ENCODE measurements at places on chromosomes 5 and 9. TPM values are rescaled to one million over a fixed set of nuclear protein-coding genes. Genes with fewer than 3 reads are reported as not detected.
A peak's percentile ranks its signal among the peaks of the same experiment; 100 is the strongest.

UGCG gene
- 131 TPM for total RNA-seq

ELAVL2 gene
- total RNA-seq, result 0.22 TPM

DNA sequence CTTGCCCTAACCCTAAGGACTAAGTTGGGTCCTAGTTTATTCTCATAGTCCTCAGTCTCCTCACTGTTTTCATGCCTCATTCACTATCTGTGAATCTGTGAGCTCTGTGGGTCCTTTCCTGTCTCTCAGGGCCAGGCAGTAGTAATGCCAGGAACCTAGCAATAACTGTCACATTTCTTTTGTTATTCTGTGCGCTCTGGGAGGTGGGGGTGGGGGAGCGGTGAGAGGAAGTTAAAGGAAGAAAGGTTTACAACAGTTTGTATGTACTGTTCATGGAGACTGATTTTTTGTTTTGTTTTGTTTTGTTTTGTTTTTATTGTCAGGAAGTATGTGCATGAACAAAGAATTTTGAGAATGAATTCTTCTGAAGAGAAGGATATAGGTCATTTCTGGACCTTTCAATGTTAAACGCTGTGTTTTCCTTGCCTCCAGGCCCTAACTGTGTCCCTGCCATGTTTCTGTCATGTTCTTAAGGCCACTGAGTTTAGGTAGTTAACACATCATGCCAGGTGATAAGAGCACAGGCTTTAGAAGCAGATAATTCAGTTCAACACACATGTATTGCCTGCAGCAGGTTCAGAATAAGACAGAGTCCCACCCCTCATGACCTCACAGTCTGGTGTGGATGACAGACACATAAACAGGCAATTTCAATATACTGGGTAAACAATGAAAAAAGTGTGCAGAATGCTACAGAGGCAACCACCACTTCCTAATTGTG lies 13.3 kb upstream of the FEM1C start:
- DNase-seq, result peak; percentile 86

- peak; percentile 70 for DNase-seq
These were observed 87.6 kb downstream of the ERP44 start for GRCh38 chr9:100011062-100011681.

CCDC192 gene
- total RNA-seq, result not detected

SHROOM1 gene
- total RNA-seq, result 1.4 TPM

- DNase-seq, result no peak
These were observed 4.9 kb downstream of the APBA1 start for GRCh38 chr9:69667306-69667705.

DNA sequence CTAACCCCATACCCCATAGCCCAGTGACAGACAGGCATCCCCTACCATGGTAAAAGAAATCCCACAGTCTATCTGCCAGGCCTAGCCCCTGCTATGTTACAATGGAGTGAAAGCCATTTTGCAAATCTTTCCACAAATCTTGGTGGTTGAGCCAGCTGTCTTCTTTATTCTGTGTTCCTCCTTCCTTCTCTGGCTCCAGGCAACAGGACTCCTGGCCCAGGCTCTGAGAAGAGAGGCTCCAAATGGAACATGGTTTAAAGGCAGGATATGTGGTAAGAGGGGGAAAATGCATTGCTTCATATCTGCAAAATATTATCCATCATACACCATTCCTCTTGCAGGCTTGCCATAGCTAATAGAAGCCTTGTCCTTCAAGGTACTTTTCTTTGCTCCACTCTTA lies 25.2 kb downstream of the FGF1 start:
- DNase-seq, result no peak

GRCh38 chr9:20462410-20462809 lies 159.9 kb downstream of the MLLT3 start:
- no peak for DNase-seq

GRCh38 chr9:15357050-15357653 lies 50.1 kb upstream of the TTC39B start:
- DNase-seq, result no peak

FOXD4L4 gene
- total RNA-seq, result under 0.01 TPM

PRKACG gene
- not detected for total RNA-seq

DNA sequence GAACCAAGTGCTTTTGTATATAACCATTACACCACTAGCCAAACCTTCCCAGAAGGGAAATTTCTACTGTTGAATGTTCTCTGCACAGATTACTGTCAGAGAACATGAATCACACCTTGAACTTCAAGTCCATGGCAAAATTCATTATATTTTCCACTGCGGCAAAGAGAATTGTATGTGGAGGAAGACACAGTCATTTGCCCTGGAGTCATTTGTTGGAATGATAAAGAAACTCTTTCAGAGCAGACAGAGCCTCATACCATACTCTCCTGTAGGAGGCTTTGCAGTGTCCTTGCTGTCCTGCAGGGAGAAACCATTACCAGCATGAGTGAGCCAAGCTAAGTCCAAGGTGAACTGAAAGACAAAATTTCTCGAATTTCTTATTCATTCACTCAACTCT lies 369.0 kb downstream of the ARHGEF28 start:
- DNase-seq, result no peak

DNA sequence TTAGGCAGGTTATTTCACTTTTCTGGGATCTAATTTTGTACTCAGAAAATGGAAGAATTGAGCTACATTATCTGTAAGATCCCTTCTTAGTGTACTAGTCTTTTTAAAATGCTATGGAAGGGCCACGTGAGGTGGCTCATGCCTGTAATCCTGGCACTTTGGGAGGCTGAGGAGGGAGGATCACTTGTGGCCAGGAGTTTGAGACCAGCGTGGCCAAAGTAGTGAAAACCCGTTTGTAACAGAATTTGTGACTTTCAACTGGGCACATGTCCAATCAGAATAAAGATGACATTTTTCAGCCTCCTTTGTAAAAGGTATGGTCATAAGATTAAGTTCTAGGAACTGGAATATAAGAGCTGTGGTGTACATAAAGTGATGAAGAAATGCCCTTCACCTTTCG lies 3.1 kb upstream of the RAB3C start:
- no peak for DNase-seq

DNA sequence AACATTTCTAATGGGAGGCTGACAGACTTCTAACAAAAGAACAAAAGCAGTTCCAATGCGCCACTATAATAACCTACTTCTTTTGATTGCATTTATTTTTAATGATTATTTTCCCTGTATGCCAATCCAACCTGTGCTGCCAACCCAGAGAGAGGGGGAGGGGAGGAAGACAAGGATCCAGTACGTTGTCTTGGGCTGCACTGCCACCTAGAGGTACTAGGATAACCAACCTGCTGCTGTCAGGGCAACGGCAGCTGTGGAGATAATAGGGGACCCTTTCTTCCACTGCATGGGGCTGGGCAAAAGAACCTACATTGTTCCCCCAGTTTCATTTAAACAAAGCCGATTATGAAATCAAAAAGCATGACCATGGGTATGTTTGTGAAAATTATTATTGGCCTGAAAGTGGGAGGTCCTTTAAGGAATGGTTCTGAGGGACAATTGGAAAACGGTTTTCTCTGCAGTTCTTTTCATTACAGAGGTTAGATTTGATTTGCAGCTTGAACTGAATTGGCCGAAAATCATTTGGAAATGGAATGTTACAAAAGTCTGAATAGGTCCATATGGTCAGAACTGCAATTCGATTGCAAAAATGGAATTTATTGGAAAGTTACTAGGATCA lies 101.3 kb downstream of the RASEF start:
- DNase-seq, result peak; percentile 89

GRCh38 chr5:97229688-97230285 lies 46.7 kb upstream of the RIOK2 start:
- DNase-seq, result peak; percentile 17

- no peak for DNase-seq
These were observed 607.2 kb upstream of the WWC1 start for GRCh38 chr5:167684251-167684650.

DNA sequence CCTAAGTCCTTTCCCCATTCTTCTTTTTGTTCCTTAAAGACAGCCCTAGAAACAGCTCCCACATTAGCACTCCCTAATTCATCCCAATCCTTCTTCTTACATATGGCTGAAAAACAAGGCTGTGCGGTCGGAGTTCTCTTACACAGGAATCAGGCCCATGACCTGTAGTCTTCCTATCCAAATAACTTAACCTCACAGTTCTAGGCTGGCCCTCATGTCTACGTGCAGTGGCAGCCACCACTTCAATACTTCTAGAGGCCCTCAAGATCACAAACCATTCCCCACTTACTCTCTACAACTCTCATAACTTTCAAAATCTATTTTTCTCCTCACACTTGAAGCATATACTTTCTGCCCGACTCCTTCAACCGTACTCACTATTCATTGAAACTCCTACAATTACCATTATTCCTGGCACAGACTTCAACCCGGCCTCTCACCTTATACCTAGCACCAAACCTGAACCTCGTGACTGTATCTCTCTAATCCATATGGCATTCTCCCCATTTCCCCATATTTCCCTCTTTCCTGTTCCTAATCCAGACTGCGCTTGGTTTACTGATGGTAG lies 59.3 kb downstream of the RAPGEF6 start:
- DNase-seq, result no peak

DNA sequence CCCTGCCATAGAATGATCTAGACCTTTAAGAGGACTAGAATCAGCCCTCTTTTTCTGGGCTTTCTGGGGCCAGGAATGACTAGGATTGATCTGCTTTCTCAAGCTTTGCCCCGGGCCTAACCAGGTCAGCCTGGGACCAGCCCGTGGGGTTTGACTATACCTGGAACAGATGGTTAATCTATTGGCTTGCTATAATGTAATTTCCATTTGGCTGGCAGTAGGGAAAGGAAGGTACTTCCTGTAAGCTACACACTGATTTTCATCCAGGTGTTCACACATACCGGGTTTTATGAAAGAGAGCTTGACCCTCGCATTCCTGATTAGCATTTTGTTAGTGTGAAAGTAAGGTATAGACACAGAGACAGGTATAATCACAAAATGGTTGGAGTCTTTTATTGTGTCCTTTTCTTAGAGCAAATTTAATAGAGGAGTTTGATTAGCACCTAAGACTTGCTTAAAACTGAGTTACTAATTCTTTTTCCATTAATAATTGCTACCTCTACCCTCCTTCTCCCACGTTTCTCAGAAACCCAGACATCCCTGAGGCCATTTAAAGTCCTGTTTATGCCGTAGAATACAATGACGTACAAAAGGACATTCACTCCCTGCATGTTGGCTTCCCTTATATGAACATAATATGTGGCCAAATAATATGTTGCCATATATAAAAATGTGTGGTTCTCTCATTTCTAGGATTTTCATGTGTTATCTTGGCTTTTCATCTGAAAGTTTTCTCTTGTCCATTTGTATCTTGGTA lies 17.3 kb downstream of the LNPEP start:
- no peak for DNase-seq

BNC2 gene
- total RNA-seq, result 6.5 TPM

- peak; percentile 69 for DNase-seq
These were observed 13.7 kb upstream of the PRELID2 start for GRCh38 chr5:145848854-145849253.

- peak; percentile 2 for DNase-seq
These were observed 4.1 kb upstream of the KCNMB1 start for GRCh38 chr5:170393235-170393634.

GRCh38 chr5:72009280-72009679 lies 98.0 kb upstream of the MAP1B start:
- DNase-seq, result no peak

NRG2 gene
- 0.20 TPM for total RNA-seq

DNA sequence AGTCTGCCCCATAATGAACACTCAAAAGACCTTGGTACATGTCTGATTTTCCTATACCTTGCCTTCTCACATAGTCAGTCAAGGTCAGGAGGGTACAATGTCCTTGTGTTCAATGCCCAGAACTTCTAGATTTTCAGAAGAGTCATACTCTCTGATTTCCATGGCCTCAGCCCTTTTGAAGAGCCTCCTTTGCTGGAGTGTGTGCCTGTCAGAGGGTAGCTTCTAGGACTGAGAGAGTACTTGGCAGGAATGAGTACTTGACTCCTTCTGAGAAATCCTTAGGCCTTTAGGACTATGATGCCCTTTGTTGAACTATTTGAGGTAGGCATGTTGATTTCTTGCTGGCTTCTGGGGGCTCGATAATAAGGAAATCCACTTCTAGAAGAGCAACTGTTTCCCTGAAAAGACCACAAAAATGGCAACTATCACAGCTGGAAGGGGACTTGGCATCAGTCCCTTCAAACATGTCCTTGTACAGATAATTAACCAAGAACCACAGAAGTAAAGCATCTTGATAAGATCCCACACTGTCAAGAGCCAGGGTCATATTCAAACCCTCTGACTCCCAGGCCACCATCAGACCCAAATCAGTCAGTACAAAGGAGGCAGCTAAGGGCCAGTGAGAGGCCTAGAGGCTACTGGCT lies 10.6 kb upstream of the MEGF9 start:
- DNase-seq, result no peak

- DNase-seq, result peak; percentile 48
These were observed 155.8 kb upstream of the IRX4 start for GRCh38 chr5:2038321-2039179.

- no peak for DNase-seq
These were observed 55.3 kb upstream of the ANGPTL2 start for GRCh38 chr9:127177665-127178265.

- DNase-seq, result no peak
These were observed 7.6 kb upstream of the TTLL11 start for GRCh38 chr9:122100756-122101155.

C1QTNF2 gene
- total RNA-seq, result under 0.01 TPM

DNA sequence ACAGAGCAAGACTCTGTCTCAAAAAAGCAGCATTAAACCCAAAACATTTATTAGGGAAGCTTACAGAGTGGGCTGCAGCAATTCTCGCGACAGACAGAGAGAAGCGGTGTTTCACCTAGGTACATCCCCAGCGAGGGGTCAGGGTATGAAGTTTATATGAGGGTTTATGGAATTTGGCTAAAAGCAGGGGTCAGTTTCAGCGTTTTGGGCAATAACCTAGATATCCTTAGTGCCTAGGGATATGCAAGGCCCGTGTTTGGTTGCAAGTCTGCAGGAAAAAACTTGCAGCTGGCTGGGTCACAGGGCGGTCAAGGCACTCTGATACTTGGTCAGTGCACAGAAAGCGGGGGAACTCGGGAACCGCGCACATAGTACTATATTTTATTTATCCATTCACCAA lies 649 bp upstream of the GLE1 start:
- DNase-seq, result no peak

DNA sequence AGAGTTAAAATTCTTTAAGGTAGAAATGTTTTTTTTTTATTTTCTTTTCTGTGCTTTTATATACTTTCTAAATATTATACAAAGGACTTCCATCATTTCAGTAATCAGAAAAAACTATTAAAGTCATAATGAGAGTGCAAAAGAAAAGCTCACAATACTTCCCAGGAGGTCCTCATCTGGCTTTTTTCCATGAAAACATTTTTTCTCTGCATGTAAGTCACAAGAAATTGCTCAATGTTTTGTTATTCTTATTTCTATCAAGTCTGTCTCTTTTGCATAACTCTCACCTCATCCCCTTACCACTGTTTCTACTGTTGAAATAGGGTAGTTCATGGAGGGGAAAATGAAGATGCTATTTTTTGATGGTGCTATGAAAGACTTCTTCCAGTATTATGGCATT lies 375.0 kb downstream of the TMEM232 start:
- DNase-seq, result no peak

CER1 gene
- total RNA-seq, result not detected

DNA sequence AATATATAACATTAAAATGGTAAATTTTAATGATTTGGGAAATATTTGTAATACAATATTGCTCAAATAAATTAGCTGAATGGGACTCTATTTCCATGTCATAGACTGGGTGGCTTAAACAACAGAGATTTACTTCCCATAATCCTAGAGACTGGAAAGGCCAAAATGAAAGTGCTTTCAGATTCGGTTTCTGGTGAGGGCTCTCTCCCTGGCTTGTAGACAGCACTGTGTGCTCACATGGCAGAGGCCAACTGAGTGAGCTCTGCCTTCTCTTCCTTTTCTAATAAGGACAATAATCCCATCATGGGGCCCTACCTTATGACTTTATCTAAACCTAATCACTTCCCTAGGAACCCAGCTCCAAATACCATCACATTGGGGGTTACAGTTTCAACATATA lies 196.2 kb downstream of the MARCHF11 start:
- peak; percentile 8 for DNase-seq
